ENCODE measurements at places on chromosomes 6 and 20.

DNA sequence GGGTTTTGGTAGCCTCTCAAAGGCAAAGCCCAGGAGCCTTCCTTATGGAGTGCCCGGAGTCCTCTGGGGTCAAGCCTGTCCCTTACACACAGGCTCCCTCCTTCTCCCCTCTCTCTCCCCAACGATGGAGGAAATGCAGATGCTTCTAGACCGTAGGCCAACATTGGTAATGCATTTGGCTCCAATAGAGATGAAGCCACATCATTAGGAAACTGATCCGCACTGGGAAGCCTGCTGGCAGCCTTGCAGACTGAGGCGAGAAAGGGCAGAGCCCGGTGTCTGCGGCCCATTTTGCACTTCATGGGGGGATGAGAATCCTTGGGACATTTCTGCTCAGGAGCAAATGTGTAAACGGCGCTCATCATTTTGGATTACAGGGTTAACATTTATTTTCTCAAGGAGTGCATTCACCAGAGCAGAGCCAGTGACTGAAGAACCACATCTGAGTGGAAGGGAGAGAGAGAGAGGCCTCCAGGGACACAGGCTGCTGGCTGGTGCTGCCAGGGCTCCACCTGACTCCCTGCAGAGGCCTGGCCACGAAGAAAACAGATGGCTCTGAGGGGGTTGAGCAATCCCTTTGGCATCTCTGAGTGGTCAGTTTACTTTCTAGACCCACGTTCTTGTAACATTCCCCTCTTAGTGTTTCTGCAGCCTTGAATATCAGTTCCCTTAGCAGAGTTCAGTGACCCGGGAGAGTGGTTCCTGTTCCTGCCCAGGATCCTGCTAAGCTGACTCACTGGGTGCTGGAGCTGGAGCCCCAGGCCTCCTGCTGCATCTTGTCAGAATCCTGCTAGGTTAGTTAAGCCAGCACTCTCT is 4.4 kb upstream of the CST3 start:
- DNase-seq = peak; percentile 98

- DNase-seq = no peak
Measured at GRCh38 chr20:11838076-11838636, 79.5 kb upstream of the BTBD3 start.

GRCh38 chr6:133888929-133889556 is at the start of gene TCF21:
TCF21 (plus strand) TSS chr6:133889113; CDS start chr6:133889398, 285 bp downstream.
- no peak for DNase-seq

- DNase-seq = peak; percentile 33
Measured at GRCh38 chr6:45075246-45075645, 252.9 kb upstream of the RUNX2 start.

DNA sequence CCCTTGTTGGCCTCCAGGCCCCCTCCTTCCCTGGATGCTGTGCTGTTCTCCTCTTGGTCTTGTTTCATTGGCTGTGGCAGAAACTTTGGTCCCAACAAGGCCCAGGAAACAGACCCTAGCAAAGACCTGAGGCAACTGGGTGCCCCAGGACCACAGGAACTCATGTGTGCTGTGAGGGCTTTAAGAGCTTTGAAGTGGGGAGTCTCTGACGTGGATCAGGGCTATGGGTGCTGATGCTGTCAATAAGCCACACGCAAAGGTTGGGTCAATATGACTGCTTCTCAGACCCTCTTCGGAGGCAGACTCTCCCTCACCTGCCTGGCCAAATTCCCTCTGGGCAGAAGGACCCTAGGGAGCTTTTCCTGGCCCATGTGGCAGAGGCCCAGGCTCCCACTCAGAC is 91.5 kb upstream of the MLN start:
- no peak for DNase-seq

DNA sequence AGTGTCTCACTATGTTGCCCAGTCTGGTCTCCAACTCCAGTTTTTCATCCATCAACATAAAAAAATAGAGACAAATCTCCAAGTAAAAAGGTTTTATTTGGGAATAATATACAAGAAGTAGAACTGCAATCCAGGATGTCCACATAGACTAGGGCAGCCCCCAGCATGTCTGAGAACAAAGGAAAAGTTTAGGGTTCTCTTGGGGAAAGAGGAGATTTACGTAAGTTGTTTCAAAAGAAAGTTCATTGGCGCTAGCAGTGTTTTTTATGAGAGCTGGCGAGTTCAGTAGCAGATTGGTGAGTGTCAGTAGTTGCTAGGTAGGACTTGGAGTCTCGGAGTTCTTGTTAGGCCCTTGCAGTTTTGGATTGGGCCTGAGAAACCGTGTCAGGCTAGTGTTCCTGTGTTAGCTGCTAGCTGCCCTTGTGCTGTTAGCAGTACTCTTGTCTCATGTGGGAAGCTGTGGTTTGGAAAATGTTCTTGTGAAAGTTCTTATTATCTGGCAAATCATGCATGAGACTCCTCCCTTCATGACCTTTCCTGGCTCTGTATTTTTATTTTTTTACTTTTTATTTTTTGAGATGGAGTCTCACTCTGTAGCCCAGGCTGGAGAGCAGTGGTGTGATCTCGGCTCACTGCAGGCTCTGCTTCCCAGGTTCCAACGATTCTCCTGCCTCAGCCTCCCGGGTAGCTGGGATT is 24.7 kb downstream of the TTLL9 start:
- DNase-seq = peak; percentile 75

DNA sequence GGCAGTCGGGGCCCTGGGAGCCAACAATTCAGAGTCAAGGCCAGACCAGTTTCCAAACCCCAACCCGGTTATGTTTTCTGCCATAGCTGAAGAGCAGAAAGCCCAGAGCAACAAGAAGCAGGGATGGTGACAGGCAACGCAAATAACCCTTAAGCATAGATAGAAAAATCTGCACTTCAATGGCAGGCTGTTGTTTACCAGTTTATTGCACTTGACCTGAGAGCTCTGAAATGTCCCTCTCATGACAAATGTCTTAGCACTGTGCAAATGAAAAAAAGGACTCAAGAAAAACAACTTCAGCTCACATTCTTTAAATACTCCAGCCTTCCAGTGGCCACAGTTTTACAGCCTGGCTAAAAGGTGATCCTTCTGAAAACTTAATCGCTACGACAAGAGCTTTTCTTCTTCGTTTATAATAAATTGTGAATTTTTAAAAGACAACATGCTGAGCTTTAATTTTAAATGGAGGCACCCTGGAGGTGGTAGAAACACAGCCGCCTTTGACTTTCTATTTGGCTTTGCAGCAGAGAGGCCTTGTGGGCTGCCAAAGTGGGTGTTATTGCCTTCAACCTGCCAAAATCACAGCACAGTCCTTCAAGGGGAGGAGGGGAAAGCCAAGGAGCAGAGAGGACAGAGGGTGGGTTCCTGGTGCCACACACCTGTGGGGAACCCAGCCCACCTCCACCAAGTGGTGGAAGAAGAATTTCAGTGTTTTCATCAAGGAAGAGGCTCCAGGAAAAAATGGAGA is 289.5 kb upstream of the CDYL start:
- no peak for DNase-seq

GRCh38 chr6:166591026-166591425 is 4.5 kb upstream of the RAMACL start:
- DNase-seq = no peak

GRCh38 chr20:57066126-57066900 is 200.1 kb downstream of the BMP7 start:
- no peak for DNase-seq

DNA sequence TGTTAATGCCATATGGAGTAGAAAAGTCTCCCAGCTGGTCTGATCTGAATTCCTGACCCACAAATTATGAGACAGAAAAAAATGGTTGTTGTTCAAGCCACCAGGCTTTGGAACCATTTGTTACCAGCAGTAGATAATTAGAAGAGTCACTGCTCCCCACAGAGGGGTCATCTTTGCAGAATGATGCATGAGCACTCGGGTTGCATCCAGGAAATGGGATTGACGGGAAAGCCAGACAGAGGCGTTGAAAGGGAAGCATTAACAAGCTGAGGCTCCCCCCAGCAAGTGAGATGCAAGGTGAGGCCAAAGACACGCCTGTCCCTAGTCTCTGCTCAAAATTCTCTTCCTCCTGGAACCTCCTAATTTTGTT is 182.5 kb downstream of the SYNDIG1 start:
- no peak for DNase-seq

DNA sequence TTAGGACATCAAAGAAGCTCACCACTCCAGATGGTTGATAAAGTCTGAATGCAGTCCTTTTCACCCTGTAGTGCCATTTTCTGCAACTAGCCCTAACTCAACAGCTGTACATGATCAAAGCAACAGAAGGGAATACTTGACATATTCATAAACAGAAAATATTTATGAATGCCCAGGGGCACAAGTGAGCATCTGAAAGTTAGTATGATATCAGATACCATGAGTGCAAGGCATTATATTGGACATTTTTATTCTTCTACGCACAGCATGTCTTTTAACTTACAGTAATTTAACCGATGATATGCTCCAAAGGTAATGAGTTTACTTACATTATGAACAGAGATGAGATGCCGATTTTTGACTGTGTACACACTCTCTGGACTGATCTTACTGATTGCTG is 142.0 kb downstream of the MCHR2 start:
- no peak for DNase-seq

DNA sequence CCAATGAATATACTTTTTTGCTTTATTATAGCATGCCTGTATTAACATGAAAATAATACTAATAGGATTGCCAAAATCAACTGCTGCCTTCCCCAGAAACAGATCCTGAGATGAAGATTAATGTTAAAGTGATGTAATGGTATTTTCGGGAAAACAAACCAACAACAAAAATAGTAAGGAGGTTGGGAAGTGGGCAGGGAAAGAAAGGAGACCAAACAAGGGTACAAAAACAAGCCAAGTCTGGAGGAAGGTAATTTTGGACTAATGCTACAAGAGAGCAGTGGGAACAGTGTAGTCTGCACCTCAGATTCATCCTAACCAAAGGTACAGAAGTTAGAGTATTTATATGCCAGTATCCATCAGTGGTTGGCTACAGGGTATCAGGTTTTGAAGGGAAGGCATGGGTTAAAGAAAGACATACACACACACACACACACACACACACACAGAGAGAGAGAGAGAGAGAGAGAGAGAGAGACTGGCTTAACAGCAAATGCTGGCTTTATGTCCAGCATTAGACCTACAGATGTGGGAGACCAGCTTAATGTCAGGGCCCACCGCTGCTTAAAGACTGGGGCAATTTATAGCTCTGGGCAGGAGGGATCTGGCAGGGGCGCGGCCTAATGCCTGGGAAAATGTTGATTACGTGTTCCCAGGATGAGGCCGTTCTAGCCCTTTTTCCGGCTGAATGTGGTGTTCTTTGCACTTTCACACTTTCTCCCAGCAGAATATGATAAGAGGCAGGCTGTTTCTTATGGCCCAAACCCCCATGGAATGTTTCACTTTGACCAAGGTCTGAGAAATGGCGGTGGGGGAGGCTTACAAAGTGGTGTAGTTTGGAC is 3.8 kb upstream of the SLC17A1 start:
- no peak for DNase-seq

DNA sequence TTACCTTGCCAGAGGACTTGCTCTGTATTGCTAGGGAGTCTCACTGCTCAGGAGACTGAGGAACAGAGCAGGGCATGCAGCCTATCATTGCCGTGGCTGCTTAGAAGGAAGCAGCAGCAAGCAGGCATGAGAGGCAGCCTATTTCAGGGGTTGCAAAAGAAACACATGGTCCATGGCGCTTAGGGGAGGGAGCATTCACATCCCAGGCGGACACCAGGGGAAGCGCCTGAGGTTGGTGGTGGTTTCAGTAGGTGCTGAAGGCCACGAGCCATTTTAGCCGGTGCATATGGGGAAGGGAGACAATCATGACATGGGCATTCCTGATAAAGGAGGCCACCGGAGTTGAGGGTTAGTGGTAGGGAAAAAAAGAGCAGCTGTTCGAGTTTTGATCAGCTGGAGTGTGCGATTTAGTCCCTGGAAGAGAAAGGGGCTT is 20.9 kb downstream of the FARS2 start:
- DNase-seq = peak; percentile 48

DNA sequence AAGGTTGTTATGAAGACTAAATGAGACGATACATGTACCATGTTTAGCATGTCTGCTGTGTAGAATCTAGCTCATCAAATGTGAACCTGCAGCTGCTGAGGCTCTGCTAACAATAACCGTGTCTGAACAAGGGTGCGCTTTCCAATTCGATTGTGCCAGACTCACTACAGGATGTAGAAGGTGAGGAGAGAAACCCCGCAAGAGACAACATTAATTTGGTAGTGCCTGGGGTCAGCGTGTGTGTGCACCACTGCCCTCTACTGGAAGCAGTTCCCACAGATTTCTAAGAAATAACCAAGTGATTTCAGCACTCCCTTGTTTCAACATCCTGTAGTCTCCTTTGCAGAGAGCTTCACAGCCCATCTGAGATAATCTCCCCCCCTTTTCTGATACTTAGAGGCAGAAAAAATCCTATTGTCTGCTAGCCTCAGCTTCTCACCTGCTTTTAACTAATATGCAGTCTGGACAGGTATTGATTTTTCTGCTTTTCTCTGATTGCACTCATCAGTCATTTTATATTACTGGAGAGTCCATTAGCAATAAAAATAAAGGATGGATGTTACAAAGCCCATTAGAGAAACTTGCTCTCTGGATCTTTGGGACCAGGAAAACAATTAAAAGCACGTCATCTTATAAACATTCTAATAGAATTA is 96.7 kb upstream of the BACH2 start:
- peak; percentile 61 for DNase-seq

- DNase-seq = no peak
Measured at GRCh38 chr6:26243132-26243531, 121.9 kb upstream of the BTN3A2 start.

- no peak for DNase-seq
Measured at GRCh38 chr6:21508753-21509152, 84.8 kb upstream of the SOX4 start.

- DNase-seq = peak; percentile 53
Measured at GRCh38 chr6:158219228-158219627, 51.1 kb downstream of the GTF2H5 start.

GRCh38 chr20:5969348-5969935 is 19.0 kb downstream of the MCM8 start:
- no peak for DNase-seq

DNA sequence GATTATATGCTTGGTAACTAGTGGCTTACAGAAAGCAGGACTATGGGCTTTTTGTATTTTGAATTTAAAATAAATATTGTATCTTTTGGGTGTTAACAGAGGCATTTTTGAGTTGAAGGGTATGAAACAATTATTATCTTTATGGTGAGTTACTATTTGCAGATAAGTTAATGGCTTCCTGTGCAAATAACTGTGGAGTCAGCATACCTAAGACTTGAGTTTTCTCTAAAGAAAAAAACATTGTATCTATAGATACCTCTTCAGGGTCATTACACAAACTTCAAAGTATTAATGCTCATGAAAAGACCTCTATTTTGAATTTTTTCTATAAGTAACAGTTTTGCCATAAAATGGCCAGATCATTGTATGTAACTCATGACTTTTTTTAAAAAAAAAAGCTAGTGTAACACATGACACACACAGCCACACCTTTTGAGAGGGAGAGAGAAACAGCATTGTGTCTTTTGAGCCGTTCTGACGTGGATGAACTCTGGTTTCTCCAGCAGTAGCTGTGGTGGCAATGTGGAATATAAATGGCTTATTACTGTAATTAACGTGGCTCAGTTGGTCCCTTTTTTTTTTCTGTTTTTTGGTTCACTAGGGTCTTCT is 36.3 kb downstream of the PLEKHG1 start:
- no peak for DNase-seq

GRCh38 chr6:9468277-9468676 is 946.6 kb downstream of the TFAP2A start:
- DNase-seq = no peak

GRCh38 chr6:144689503-144690040 is 404.4 kb downstream of the UTRN start:
- DNase-seq = peak; percentile 19
